KG1 (cell line): ENCODE measurements at places on chromosomes 11 and 22.
A peak's percentile ranks its signal among the peaks of the same experiment; 100 is the strongest.

DNA sequence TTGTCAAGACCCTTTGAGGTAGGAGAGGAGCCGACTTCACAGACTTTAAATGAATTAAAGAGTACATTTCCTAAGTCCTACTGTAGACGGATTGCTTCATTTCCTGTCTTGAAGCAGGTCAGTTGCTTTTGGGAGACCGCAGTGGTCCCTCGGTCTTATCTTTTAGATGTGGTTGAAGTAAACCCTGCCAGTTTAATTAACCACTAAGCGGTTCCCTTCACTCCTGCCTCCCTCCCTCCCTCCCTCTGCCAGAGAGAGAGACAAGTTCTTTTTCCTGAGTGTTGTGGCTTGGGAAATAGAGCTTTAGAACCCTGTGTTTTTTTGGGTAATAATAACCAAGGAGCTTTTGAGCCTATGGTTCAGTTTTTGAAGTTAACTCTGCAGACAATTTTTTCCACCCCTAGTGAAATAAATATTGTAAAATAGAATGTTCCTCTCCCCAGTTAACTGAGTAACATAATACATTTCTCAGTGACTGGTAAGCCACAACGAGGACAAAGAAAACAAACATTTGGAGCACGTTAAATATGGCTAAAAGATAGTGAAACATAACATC lies 147.5 kb downstream of the LDLRAD3 start:
- DNase-seq: peak; percentile 5

DNA sequence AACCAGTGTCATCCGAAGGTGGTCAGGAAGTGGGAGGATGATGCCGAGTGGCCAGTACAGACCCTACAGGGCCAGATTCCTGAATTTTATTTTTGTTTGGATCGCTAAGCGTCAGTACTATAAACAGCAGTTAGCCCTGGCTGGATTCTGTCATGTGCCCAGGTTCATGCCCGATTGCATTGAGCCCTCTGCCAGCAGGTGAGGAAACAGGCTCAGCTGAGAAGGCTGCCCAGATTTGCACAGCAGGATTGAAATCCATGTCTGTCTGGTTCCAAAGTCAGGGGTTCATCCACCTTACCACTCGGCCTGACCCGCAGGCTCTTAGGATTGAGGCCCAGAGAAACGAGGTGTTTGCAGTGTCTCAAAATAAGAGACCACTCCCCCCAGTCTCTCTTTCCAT lies 9.1 kb upstream of the TBC1D22A start:
- DNase-seq: no peak

GRCh38 chr11:75760710-75761493 lies 7.7 kb upstream of the DGAT2 start:
- DNase-seq: no peak

DNA sequence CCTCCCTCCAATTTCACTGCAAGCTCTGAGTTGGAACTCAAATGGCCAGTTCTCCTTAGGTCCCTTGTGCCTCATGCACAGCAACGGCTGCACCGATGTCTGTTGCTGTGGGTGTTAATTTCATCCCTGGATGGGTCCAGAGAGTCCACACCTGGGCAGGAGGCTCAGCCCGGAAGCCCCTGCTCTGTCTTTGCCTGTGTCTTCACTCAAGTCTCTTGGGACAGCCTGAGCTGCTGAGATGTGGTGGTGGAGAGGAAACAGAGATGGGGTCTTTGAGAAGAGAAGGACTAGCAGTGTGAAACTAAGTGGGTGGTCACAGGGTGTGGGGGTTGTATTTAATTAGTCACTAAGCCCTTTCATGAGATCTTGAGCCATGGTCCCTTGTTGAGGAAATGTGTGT lies 109.3 kb downstream of the NECTIN1 start:
- DNase-seq: no peak

- no peak for DNase-seq
Measured at GRCh38 chr11:99244613-99245012, 223.9 kb downstream of the CNTN5 start.

GRCh38 chr11:106076171-106076918 lies 802 bp downstream of the KBTBD3 start:
- peak; percentile 78 for DNase-seq

DNA sequence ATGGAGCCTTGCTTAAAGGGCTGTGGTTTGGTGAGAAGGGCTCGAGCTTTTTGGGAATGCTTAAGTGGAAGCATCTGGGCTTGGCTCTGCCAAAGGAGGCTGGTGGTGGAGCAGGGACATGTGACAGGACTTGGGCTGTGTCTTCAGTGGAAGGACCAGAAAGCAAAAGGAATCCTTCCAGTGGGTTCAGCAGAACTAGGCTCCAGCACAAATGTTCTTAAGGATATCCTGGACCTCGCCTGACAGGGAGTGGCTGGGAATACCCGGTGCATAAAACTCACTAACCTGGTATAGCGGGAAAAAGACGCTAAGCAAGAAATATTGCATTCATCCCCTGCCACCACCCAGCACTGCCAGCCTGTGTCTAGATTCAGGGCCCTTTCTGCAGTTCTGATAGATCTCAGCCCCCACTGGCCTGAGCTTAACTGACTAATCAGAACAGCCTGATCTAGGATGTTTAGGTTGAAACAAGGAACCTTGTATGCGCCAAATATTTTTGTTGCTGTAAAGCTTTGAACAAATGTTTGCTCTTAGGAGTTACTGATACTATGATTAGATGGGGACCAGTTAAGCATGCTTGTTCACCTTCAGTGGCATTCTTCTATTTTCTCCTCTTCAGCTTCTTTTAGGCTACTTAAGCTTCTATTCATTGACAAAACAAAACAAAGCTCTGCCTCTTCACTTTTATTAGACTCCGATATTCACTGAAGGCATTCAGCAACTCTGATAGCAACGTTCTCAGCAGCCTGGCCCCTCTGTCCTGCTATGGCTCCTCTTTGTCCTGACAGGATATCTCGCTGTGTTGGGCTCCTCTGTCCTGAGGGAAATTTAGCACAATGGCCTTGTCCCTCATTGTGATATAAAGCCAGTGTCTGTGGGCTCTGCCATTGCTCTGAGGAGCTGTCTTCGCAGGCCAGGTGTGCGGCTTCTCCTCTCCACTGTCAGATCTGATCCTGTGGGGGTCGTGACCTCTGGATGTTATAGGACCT lies 25.0 kb downstream of the PPFIBP2 start:
- DNase-seq: no peak

DNA sequence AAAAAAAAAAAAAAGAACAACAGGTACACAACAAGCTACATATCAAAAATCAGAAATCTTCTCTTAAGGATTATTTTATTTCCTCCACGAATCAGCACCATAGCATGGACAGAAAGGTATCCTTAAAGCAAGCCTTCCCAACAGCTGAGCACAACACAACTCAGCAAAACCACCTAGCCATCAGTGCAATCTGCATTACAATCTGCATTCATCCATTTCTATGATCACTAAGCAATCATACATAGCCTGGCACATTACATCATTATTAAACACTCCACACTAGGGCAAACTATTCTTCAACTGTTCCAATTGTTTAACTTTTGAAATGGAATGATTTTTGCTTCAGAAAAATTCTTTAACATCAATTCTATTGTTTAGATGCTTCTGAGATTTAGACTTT lies 29.0 kb downstream of the MRTFA start:
- DNase-seq: no peak

GRCh38 chr11:70230151-70230839 lies 27.2 kb downstream of the FADD start:
- DNase-seq: no peak

DNA sequence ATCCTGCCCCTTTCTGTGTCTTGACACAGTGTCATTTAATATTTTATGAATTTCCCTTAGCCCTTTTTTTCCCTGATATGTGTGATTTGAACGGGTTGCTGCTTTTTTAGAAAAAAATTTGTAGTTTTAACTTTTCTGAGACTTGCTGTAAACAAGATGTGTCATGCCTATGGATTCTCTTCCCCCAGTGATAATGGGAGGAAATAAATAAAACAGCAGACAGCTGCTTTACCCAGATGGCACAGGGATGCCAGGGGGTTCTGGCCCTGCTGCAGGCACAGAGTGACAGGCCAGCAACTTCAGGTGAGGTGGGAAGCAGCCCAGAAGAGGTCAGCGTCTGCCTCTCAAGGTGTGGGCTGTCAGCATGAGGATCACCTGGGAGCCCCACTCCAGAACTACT lies 266.9 kb downstream of the KIRREL3 start:
- DNase-seq: no peak

DNA sequence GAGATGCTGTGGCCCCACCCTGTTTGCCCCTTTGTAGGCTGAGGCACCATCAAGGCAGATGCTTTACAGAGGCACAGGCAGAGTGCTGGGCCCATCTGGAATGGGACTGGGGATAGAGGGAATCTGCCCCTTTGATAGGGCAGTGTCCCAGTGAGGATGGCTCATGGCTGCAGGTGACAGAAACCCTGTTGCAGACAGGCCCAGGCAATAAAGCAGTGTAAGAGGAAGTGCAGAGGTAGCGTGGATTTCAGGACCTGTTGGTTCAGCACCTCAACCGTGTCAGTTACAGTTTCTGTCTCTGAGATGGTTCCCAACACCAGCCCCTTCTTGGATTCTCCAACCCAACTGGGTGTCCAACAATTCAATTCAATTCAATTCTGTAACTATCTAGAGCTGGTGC lies 25.1 kb downstream of the PRDM11 start:
- no peak for DNase-seq

GRCh38 chr11:61820174-61820573 lies 3.4 kb upstream of the FADS1 start:
- no peak for DNase-seq
